ENCODE measurements at places on chromosomes 5 and 9.

GRCh38 chr5:133376986-133377385 lies 235.4 kb downstream of the FSTL4 start:
- no peak for DNase-seq

DNA sequence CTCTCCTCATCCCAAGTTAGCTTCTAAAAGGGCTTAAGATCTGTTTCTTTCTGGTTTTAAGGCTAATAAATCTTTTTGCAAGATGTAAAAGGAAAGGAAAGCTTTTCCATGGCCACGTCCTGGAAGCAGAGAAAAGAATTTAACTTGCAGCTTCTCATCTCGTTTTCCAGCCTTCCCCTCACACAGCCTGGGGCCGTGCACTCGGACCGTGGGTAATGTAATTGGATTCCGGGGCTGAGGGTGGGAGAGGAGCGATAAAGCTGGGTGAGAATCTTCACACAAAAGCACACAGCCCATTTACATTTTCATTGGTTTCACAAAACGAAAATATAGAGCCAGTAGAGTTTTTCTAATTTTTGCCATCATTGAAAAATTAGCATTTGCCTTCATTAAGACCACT lies 91.2 kb downstream of the IRX2 start:
- DNase-seq = no peak

GRCh38 chr9:18549772-18550171 lies 75.8 kb downstream of the ADAMTSL1 start:
- DNase-seq = no peak

GRCh38 chr5:95731571-95732554 lies 727 bp downstream of the RHOBTB3 start:
- peak; percentile 44 for DNase-seq

DNA sequence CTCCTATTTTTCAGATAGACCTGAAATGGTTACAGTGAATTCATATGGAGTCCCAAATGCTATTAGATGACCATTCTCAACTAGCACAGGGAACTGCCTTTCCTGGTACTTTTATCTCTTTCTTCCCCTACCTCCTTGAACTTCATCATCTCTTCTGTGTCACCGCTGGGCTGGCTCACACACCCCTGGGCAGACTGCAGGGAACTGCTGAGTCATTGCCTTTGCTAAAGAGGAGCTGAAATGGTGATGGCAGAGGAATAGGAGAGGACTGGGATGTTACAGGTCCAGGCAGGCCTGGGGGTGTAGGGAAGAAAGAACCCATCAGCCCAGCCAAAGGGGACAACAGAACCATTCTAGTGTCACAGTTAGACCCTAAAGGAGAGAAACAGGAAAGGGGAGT lies 322.3 kb downstream of the ASTN2 start:
- DNase-seq = no peak

DNA sequence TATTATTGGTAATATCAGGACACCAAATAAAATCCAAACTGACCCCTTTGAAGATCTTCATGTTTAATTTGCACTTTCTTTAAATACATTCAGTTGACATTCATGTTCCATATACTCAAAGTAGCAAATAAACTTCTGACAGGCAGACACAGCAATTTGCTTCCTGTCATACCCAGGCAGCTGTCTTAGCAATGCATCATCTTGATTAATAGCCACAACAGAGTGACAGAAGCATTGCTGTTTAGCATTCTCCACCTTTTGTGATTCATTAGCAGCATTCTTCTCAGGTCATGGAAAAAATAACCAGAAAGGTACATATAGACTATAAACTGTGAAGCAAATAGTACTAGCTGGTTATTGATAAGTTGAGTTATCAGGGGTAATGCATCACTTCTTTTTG lies 366.8 kb downstream of the CYLC2 start:
- DNase-seq = no peak

DNA sequence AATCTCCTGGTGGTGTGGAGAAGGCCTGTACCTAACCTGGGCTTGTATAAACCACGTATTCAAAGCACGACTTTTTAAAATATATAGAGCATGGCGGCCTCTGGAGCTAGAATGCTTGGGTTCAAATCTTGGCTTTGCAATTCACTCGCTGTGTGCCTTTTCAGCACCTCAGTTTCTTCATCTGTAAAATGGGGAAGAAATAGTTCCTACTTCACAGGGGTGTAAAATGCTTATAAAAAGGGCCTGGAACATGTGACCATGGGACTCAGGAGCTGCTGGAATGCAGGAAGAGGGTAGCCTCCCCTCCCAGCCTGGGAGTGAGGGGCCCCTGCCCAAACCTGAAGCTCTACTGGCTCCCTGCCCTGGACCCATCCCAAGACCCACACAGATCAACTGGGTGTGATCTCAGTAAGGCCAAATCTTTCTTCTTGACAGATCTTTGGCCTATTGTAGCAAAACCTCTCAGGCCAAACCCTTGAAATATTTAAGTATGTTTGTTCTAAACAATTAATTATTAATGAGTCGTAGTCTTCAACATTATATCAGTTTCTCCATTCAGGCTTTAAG lies 269.0 kb downstream of the ZSWIM6 start:
- no peak for DNase-seq

DNA sequence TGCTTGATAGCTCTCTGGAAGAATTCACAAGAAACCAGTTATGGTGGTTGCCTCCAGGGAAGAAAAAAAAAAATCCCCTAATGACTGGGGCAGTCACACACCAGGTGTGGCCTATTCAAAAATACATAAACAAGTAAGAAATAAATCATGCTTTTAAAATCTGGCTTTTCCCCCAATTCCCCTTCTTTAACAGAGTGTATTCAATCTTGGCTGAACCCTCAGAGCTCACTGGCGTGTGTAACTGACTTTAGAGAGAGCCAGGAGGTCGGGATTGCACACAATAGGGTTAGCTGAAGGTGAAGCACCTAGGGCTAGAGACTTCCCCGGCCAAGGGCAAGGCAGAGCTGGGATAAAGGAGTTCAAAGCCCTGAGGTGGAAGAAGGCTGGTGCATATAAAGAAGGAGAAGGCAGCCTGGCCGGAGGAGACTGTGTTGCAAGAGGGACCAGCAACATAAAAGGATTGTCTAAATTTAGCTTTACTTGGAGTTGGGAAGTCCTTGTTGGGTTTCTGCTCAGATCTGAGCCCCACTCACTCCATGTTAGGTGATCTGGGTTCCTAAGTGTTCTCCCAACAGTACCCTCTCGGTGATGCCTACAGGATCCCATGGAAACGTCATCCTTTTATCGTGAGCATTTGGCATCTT lies 19.7 kb downstream of the FNBP1 start:
- no peak for DNase-seq
